Dermis microvascular lymphatic vessel endothelial cell (primary cell): ENCODE measurements at places on chromosomes 7 and 10. TPM values are rescaled to one million over a fixed set of nuclear protein-coding genes. Genes with fewer than 3 reads are reported as not detected.

DNA sequence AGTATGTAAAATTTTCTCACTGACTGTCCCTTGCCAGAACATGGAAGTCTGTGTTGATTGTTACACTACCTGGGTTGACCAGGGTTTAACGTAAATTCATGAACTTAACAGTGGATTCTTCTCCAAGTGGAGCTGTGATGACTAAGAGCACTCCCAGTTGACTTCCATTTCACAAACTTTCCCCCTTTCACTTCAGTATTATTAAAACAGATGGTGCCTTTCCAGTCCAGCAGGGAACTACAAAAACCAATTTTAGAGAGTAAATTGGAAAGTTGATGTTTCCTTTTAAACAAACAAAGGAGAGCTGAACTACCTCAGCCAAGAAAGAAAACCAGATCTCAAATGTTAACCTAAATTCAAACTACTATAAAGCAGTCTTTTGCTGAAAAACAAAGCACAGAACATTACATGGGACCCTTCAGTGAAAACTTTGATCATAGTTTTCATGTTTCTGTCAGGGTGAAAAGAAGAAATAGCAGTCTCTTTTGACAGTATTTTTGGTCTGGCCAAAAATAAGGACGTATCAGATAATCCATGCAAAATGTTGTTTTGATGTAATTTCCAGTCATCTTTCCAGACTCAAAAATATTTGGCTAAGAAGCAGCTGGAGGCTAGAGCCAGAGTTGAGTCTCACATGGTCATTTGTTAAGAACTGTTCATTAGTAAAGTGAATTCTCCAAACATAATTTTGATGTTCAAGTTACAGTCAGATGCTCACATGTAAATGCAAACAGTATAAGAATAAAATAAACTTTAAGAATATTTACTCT, 479.9 kb upstream of the AKR1E2 start:
- DNase-seq = no peak

DNA sequence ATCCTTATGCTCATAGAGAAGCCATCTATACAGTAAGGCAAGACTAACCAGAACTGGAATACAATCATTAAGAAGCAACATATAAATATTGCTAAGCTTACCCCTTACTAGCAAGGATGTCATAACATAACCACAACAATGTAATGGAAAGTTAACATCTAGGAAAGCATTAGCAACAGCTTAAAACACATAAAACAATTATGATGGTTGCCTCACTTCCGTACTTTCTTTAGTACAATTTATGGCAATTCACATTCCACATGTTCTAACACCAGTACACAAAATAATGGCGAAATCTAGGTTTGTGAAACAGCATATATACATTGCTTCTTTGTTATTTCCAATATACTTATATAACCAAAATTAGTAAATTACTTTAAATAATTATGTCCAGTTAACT, 195.0 kb downstream of the AHR start:
- DNase-seq = no peak

DNA sequence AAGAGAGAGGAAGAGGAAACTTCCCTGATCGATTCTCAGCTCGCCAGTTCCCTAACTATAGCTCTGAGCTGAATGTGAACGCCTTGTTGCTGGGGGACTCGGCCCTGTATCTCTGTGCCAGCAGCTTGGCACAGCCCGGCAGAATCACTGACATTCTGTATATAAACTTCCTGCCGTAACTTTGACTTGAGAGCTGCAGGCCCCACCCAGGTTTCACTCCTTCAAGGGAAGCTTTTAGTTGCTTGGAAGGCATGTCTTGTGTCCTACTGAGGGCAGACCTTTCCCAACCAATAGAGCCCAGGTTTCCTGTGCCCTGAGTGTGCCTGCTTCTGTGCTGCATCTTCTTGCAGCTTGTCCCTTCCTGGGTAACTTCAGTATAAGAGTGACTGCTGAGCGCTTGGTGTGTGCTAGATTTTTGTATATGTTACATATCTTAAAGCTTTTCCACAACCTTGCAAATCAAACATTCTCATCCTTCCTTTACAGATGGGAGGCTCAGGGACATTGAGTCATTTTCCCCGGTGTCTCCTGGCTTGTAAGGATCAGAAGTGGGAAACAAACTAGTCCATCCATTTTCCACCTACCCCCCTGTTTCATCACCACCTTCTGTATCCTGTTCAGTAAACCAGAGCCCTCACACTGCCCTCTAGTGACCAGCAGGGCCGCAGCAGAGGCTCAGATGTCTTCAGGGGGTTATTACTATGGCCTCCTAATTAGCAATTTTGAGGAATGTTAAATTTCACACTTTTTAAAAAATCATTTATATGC, 225.2 kb upstream of the PRSS58 start:
- peak; percentile 21 for DNase-seq

Gene SLC18A2
- total RNA-seq = under 0.01 TPM in 1 of 2 replicates, not detected in the other

GRCh38 chr7:44963364-44964290, 15.2 kb downstream of the MYO1G start:
- DNase-seq = no peak
